ENCODE measurements at places on chromosomes 5 and 9.

GRCh38 chr5:97098922-97099321, 43.5 kb downstream of the LIX1 start:
- DNase-seq: no peak

DNA sequence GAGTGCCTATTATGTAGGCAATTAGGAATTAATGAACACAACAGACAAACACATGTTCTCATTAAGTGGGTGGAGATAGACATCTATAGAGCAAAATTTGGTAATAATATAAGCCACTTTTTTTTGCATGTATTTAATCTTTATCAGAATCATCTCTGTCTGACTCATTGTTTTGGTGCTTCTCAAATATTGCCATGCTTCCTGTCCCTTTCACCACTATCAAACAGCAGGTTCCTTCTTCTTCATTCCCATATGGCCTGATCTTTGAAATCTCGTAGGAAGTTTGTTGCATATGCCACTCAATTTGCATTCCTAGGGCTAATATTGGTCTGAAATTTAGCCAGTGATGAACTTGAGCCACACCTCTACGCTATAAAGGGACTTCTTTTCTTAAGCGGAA, 128.9 kb upstream of the SPEF2 start:
- no peak for DNase-seq

DNA sequence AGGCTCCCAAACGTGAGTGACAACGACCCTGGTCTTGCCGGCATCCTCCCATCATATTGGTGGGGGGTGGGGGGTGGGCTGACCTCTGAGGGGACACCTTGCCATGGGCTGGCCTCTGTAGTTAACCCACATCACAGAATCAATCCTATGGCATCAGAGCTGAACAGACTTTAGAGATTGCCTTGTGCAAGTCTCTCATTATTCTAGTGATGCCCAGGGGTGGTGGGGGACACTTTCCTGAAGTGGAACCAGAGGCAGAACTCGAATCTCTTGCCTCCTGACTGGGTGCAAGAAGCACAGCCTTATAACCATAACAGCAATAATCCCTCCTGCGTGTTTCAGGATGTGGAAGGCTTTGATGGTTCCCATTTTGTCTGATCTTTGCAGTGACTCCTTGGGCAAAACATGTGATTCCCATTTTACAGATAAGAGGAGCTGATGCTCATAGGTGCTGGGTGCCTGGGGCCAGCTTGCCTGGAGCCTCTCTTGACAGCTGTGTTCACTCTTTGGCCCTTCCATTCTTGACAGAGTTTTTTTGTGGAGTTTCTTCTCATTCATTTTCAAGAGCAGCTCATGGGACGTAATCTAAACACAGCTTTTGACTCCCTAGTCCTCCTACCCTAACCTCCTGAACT, 18.6 kb upstream of the PITX1 start:
- DNase-seq: no peak

DNA sequence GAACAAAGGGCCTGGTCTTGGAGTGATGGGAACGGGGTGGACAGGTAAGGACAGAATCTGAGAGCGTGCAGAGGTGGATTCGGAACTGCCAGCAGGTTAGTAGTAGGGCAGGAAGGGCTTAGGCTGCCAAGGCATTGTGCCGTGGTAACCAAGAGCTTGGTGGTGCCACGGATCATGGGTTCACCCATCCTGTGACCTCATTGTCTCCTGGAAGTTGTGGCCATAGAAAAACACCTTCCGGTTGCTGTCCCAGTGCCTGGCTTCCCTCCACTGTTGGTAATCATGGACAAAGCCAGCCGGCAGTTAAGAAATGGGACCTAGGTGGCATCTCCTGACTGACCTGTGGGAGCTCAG, 42.5 kb upstream of the CFAP157 start:
- DNase-seq: no peak

DNA sequence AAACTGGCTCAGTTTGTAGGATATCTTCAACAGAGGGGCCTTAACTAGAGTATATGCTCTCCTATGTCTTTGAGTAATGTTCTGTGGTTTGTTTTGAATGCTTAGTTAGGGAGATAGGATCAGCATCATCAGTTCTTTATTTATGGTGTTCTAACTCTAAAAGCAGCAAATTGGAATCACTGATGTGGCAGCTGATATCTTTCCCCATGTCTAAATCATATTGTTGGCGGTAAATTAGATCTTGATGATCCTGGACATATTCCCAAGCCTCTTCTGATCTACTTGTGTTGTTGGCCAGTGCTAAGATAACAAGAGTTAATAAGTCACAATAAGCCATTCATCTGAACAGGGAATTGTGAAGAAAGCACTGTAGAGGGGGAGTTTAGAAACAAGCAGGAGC, 332.4 kb upstream of the DAB2 start:
- no peak for DNase-seq

- no peak for DNase-seq
These were observed 556 bp downstream of the PCDHGC3 start for GRCh38 chr5:141476132-141476911.

DNA sequence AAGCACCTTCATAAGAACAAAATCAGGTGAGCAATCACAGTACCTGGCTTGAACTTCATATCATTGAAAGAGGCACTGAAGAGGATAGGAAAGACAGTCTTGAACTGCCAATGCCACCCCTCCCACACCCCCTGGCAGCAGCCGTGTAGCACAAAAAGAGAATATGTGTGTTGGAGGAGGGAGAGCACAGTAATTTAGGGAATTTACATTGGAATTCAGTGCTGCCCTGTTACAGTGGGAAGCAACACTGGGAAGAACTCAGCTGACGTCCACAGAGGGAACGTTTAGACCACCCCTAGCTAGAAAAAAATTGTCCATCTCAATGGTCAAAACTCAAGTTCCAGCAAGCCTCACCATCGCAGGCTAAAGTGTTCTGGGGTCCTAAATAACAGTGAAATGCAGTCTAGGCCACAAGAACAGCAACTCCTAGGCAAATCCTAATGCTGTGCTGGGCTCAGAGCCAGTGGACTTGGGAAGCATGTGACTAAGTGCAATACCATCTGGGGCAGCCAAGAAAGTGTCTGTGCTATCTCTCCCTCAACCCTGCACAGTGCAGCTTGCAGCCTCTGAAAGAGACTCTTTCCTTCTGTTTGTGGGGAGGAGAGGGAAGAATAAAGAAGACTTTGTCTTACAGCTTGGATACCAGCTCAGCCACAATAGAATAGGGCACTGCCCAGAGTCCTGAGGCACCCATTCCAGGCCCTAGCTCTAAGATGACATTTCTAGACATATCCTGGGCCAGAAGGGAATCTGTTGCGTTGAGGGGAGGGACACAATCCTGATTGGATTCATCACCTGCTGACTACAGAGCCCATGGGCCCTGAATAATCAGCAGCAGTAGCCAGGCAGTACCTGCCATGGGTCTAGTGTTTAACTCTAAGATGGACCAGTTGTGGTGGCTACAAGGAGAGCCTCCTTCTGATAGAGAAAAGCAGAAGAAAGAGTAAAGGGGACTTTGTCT, 62.1 kb upstream of the VLDLR start:
- DNase-seq: no peak

DNA sequence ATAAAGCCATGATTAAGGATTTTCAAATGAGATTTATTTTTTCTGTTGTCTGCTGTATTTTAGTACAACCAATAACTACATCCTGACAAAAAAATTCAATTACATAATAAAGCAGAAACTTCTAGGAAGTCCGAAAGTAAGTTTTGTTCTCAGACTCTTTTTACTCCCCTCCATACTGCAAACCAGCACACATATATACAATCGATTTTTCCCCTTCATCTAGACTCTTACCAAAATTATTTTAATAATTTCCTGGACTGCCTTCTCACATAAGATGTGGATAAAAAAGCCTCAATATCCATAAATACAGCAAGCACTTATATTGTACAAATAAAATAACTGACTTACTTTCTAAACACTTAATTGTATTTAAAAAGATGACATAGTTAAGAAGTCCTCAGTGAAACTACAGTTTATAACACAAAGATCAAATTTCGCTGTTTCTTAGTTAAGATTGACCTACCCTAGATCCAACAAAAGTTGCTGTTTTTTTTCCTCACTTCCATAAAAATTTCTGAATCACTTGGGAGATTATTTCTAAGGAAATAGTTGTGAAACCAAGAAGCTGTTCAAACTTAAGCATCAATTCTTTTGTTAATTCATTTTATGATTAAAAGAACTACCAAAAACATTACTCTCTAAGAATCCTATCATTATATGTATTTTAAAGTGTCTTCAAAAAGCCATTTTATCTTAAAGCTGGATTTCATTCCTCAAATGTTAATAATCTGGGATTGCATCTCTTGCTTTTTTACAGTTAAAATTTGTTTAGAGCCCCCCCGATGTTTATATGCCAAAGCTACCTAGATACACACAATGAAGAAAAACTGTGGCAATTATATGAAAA, 74.7 kb upstream of the IFNE start:
- no peak for DNase-seq

- no peak for DNase-seq
These were observed 73.1 kb downstream of the COMMD10 start for GRCh38 chr5:116157902-116158301.

GRCh38 chr5:97534166-97534565, 351.1 kb upstream of the RIOK2 start:
- DNase-seq: no peak

- DNase-seq: no peak
These were observed 26.1 kb downstream of the POU5F2 start for GRCh38 chr5:93715327-93715726.

GRCh38 chr9:112034216-112034611, 137.6 kb downstream of the UGCG start:
- no peak for DNase-seq

GRCh38 chr5:141100243-141100805, at the start of gene PCDHB3:
Gene PCDHB3 (plus strand): TSS chr5:141100473. CDS start chr5:141100650, 177 bp downstream.
- DNase-seq: no peak

DNA sequence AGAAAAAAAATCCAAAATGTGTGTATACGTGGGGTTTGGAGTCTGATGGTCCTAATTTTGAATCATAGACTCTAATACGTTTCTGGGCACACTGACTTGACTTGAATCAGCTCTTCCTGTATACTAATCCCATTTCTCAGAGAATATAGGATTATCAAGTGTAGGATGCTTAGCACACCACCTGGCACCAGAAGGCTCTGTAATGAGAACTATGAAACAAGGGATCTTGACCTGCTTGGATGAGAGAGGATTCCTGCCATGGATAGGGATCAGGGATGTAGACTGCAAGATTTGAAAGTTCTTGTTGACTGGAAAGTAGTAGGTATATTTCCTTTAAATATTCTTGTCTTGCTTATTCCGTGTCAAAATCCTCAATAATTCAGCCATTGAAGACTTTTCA, 7.8 kb downstream of the HSPA4 start:
- DNase-seq: no peak

DNA sequence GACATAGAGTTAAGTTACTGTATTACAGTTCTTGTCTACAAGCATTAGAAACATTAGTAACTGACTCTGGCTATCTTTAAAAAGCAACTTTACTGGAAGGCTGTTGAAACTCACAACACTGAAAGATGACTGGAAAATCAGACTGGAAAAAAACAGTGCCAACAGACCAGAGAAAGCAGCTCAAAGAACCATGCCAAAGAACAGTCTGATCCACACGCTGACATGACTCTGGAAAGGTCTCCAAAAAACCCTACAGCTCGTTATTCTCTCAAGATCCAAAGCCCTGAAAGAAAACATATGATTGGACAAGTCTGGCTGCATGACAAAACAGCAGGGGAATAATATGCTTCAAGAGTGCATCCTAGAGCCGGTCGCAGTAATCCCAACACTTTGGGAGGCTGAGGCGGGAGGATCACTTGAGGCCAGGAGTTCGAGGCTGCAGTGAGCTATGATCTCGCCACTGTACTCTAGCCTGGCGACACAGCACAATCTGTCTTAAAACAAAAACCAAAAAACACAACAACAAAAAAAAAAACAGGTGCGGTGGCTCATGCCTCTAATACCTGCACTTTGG, 5.6 kb downstream of the GOLPH3 start:
- DNase-seq: no peak

DNA sequence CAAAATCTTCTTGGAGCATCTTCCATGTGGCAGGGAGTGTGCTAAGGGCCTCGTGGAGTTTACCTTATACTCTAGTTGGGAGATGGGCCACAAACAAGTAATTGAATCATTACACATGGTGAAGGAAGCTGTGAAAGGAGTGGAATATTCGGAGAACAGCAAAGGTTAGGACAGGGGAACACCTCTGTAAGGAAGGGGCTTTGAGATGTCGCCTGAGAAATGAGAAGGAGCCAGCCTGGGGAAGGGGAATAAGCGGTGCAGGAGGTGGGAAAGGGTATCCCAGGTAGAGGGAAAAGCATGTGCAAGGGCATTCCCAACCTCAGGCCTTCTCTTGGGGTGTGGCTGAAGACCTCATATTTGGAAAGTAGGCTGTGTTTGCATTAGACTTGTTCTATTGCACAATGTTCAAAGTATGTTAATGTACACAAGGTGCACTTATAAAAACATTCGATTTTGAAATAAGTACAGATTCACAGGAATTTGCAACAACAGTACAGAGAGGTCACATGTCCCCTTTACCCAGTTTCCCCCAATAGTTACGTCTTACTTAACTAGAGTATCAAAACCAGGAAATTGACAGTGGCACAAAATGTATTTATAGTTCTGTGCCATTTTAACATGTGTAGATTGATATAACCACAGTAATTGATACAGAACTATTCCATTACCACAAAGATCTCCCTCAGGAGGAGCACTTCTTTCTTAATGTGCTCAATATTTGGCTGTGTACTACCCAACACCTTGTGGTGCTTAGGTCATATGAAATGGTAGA, 2.4 kb upstream of the STOM start:
- DNase-seq: no peak

DNA sequence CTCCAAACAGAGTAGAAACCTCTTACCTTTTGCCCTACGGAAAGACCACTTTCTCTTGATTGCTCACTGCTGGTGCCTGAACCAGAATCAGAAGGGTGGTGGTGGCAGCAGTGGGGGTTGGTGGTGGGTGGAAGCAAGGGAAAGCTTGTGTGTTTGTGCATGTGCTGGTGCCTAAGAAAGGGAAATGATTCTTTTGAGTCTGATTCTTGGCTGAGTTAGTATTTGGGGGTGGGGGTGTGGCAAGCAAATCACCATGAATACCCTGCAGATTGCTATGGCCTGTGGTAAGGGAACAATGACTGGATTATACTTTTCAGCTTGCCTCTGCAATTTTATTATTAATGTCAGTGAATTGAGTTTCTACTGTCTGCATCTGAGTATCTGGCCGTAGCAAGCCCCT, 106.6 kb downstream of the ARHGAP26 start:
- DNase-seq: no peak

GRCh38 chr5:134092875-134093274, 21.6 kb upstream of the TCF7 start:
- no peak for DNase-seq
